Substantia nigra (tissue), 51 donors: ENCODE measurements at places on chromosomes 5 and 9.

DNA sequence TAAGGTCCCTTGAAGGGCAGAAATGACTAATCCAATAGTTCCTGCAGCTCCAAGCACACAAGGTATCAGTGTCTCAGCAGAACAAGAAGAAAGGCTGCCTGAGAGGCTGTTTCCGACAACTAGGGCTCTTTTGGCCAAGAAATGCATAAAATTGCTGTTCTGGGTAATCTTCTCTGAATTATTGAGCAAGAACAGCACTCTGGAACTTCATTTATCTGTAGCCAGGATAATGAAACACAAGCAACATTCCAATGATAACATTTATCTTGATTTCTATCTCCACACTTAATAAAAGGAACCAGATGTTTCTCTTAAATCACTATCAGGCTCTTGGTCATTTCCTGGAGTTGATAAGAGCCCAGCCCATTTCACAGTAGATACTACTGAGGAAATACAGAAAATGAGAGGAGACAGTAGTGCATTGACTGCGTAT is 17.0 kb upstream of the AUH start:
- DNase-seq = no peak

- DNase-seq = no peak
Measured at GRCh38 chr5:140556438-140556837, 835 bp downstream of the SRA1 start.

- no peak for DNase-seq
Measured at GRCh38 chr9:136255896-136256890, 10.6 kb upstream of the QSOX2 start.

GRCh38 chr5:14463629-14464028 is 118.0 kb upstream of the OTULINL start:
- no peak for DNase-seq

GRCh38 chr5:36017622-36018021 is 26.4 kb upstream of the UGT3A1 start:
- DNase-seq = no peak

DNA sequence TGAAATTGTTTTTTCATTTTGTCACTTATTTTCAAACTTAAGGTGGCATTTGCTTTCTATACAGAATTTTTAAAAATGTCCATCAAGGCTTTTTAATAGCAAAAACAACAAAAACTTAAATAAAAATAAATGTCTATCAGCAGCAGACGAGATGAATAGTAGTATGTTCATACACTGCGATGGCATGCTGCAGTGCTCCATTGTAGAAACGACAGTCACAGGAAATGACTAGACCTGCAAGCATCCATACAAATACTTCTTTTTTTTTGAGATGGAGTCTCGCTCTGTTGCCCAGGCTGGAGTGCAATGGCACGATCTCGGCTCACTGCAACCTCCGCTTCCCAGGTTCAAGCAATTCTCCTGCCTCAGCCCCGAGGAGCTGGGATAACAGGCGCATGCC is 41.4 kb downstream of the COL23A1 start:
- no peak for DNase-seq

DNA sequence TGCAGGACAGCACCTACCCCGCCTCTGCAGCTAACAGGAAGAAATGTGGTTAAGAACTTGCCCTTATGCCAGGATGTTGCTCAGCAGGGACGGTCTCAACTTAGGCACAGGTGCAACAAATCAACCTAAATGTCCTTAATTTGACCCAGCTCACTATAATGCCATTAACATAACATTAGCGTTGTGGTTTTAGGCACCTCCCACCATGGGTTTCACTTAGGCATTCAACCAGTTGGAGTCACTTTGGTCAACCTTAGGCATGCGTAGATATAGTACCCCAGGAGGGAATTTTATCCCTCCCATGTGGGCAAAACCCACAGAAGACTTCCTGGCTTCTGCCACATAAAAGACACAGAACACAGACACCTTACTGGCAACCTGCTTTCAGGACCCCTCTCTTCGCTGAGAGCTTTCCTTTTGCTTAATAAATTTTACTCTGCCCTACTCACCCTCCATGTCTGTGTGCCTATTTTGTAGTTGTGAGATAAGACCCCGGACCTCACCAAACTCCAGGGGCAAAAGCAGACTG is 8.7 kb upstream of the ERAP1 start:
- no peak for DNase-seq

GRCh38 chr9:122695696-122696095 is 20.8 kb downstream of the OR1L3 start:
- no peak for DNase-seq

- no peak for DNase-seq
Measured at GRCh38 chr9:14293801-14294200, 20.1 kb downstream of the NFIB start.

DNA sequence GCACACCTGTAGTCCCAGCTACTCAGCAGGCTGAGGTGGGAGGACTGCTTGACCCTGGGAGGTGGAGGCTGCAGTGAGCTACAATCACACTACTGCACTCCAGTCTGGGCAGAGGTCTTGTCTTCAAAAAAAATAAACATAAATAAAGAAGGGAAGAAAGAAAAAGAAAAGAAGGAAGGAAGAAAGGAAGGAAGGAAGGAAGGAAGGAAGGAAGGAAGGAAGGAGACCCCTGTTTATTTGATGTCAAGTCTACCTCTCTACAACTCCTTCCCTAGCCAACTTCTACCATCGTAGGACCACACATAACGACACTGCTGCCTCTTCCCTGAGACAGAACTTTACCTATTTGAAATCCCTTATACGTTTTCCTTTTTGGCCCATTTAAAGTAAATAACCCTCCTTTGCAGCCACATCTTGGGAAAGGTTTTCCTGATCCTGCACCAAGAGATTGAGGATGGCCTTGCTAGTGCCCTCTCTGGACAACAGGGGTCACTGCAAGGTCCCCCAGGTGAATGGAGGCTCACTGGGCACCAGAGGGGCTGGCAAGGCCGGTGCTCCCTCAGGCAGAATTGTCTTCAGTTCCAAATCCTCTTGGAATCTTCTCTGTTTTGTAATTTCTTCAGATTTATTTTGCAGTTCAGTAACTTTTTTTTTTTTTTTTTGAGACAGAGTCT is 10.5 kb downstream of the RPS14 start:
- DNase-seq = no peak

- no peak for DNase-seq
Measured at GRCh38 chr9:22413884-22414283, 32.7 kb upstream of the DMRTA1 start.

GRCh38 chr5:122816756-122817155 is 28.7 kb upstream of the SNX24 start:
- DNase-seq = no peak

GRCh38 chr9:109264877-109265587 is 55.8 kb downstream of the EPB41L4B start:
- no peak for DNase-seq

DNA sequence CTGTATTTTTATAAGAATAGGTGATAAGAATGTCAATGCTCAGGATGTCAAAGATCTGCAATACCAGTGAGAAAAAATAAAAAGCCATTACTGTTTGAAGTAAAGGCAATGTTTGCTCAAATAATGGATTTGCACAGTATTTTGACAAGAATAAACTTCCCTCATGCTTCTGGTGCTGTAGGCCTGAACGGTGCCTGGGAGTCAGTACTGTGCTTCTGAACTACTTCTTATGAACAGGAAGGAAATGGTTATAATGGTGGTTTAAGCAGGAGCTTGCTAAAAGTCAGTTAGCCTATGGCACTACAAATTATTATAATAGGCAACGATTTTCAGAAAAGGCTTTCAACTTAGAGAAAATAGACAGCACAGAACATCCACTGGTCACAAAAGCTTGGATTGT is 548.3 kb upstream of the CDH18 start:
- no peak for DNase-seq

DNA sequence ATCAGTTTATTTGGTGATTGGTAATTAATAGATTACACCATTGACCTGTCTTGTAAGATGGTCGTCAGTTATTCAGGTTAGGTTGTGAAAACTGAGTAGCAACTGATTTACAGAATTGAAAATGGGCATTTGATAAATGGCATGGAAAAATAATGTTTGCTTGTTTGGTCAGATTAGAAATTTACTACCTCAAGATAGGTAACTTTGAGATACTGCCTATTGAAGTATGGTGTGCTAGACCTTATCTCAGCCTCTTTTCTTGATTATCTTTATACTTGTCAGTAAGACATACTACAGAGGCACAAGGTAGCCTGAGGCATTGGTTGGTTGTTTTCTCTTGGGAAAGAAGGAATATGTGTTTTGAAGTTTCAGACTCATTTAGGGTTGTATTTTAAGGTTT is 174.5 kb downstream of the XRCC4 start:
- DNase-seq = no peak

DNA sequence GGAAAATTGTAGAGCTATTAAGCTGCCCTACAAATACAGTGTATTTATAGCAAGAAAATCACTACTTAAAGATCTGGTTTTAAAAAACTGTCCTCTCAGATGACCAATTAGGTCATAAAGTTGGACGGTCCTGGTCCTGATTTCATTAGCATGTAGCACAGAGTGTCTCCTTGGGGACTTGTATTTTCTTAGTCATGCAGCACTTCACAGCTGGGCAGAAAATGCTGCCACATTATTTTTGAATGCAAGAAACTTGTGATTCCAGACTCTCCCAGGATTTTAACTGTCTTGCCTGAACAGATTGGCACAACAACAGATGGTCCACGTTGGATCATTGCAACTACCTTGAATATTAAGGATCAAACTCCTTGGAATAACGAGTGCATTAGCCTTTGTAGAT is 348.1 kb upstream of the SGCD start:
- DNase-seq = no peak

GRCh38 chr9:26264709-26265601 is 586.7 kb upstream of the TUSC1 start:
- DNase-seq = no peak

DNA sequence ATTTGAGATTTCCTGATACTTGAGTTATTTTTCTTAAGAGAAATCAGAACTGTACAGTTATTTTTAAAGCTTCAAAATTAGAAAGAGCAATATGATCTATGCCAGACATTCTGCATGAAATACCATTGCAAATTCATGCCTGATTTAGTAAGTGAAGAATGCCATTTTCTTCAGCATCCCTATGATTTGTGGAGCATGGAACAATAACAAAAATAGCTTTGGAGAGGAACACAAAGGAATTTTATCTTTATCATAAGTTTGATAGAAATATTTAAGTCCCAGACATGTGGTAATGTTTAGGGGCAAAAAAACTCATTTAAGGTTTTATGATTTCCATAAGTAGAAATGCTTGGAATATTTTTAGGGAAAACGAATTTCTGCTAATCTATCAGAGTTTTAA is 1863.4 kb downstream of the EFNA5 start:
- DNase-seq = no peak

DNA sequence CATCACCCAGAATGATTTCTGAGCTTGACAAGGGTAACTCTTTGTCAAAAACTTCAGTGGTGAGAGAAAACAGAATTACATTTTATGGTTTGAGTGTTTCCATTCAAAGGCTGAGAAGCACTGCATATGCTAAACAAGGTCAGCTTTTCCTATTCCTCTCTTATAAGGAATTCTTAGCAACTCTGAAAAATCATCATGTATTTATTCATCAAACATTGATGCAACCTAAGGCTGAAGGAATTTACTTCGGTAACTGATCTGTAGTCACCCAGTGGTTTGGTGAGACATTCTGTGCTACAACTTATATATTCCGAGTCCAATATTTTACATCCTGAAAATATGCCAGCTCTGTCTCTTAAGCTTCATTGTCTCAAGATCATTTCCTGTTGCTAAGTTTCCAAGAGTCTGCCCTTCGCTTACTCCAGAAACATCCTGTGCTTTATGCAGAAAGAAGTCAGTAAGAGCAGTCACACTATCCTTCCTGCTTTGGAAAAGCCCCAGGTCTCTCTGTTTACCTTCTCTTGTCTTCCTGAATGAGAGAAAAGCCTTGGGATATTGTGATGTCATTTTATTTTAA is 176.6 kb upstream of the TBCA start:
- no peak for DNase-seq

- no peak for DNase-seq
Measured at GRCh38 chr5:96209829-96210228, 223.2 kb downstream of the PCSK1 start.

DNA sequence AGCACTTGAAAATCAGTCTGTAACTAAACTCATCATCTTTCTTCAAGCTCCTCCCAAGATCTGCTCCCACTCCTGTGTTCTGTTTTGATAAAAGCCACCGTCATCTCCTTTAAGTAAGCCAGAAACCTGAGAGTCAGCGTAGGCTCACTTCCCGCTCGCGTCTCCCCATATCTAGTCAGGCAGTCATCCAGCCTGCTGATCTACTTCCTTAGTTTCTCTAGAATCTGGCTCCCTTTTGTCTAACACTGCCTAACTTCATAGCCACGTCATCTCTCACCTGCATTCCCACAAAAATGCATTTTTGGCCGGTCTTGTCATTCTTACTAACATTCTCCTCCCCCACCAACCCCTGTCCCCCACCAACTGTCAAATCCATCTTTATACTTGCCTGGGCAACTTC is 3.0 kb upstream of the TJP2 start:
- DNase-seq = no peak

DNA sequence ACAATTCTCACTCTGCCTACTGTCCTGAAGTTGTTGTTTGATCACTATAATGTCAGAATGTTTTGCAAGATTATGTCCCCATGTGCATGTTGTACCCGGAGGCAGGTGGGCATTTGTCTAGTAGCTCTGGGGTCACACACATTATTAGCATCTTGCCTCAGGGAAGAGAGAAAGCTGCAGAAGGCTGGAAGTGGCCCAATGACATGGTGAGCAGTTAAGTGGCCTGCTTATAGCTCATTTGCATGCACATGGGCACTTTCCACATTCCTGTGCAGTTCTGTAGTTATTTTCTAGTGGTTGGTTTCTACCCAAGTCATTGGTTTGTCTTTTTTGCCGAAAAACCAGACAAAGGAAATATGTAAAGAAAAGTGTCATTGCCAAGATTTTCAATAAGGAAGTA is 80.9 kb downstream of the MAP1B start:
- no peak for DNase-seq

DNA sequence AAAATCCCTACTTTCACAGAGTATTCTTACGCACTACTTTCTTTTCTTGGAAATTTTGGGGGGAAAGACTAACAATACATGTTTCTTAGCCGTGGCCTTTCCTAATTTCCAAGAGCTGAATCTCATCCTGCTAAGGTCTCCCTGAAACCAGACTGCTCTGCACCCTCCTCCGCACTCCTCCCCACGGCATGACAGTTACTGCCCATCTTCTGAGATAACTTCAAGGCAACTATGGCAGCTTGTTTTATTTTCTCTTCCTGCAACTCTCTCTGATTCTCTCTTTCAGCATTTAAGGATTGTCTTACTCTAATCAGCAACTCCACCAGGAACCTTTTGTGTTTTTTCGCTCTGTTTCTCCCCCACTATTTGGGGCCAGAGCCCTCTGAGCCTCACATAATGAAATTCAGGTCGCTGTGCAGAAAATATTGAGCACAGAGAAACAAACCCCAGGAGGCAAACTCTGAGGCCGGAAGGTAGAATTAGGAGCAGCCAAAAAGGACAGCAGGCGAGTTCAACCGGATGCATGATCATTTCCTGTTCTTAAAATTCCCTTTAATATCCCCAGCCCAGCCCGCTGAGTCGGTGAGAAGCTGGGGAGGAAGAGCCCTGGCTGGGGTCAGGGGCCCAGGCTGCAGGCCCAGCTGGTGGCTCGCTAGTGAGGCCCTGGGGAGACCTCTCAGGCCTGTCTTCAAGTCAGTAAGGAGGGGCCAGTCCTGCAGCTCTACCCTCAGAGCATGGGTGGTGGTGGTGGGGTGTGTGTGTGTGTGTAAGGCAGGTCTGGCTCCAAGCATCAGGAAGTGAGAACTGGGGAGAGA is 213.6 kb upstream of the S1PR3 start:
- no peak for DNase-seq
